H1 (cell line): ENCODE measurements at places on chromosomes 6 and 20. TPM values are rescaled to one million over a fixed set of nuclear protein-coding genes. Genes with fewer than 3 reads are reported as not detected.

The WFDC10B gene
- 0.54 TPM in 1 of 2 replicates, not detected in the other for total RNA-seq

- H3K27me3 ChIP-seq: no peaks in the 10 kb centered on the region
- H3K4me3 ChIP-seq: no peak overlapping the region
- peaks cover 6% of the 10 kb centered on the region for H3K4me1 ChIP-seq
- DNase-seq: no peak
- no peak overlapping the region for H3K27ac ChIP-seq
Measured at GRCh38 chr6:99143108-99143861, 195.5 kb upstream of the FBXL4 start.

The SIGLEC1 gene
- total RNA-seq: not detected in 2 replicates

DNA sequence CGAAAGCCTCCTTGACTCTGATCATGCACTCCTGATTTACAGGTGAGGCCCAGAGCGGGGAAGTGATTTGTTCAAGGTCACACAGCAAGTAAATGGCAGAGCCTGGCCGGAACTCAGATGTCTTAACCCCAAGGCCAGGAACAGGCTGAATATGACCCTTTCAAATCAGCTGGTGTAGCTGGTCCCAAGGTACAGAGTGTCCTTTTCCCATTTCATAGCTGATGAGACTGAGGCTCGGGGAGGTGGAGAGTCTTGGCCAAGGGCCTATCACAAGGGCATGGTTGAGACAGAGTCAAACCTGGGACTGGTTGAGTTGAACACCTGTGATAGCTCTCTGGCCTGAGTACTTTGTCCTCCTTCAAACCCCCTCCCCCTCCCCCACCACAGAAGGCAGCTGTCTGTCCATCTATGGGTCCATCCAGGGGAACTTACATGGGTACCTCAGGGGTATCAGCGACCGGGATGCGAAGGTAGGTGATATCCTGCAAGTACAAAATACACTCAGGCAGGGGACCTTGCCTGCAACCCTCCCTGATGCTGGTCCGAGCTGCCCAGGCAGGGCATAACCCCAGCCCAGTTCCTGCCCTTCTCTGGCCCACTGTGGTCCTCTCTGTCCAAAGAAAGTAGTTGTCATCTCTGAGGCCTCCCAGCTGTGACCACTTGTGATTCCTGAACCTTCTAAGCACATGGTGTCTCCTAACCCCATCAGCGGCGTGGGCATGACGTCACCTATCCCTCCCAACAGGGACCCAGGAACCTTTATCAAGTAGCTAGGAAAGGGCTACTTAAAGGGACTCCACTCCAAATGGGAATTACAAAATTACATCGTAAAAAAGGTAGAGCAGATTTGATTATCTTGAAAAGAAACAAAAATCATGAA lies 5.6 kb downstream of the DUSP15 start:
- H3K4me3 ChIP-seq: no peak overlapping the region
- H3K27me3 ChIP-seq: peaks cover 13% of the 10 kb centered on the region
- H3K36me3 ChIP-seq: no peaks in the 10 kb centered on the region
- H3K27ac ChIP-seq: no peak overlapping the region

The PIM1 gene
- 94.1 and 94.9 TPM in 2 replicates for total RNA-seq

GRCh38 chr6:16965689-16966088 lies 136.2 kb upstream of the STMND1 start:
- H3K27me3 ChIP-seq: no peaks in the 10 kb centered on the region
- H3K27ac ChIP-seq: no peak overlapping the region
- H3K4me3 ChIP-seq: no peak overlapping the region
- no peak for DNase-seq
- no peaks in the 10 kb centered on the region for H3K4me1 ChIP-seq
- H3K36me3 ChIP-seq: no peaks in the 10 kb centered on the region

- no peak overlapping the region for H3K27ac ChIP-seq
- DNase-seq: no peak
- no peaks in the 10 kb centered on the region for H3K4me1 ChIP-seq
- H3K4me3 ChIP-seq: no peak overlapping the region
- no peaks in the 10 kb centered on the region for H3K27me3 ChIP-seq
- H3K36me3 ChIP-seq: no peaks in the 10 kb centered on the region
Measured at GRCh38 chr6:32882879-32883250, 28.9 kb downstream of the PSMB9 start.

- no peaks in the 10 kb centered on the region for H3K36me3 ChIP-seq
- no peaks in the 10 kb centered on the region for H3K27me3 ChIP-seq
- H3K4me3 ChIP-seq: no peak overlapping the region
Measured at GRCh38 chr6:112016320-112016719, 37.6 kb upstream of the CCN6 start.

The WASF1 gene
- 37.2 and 37.6 TPM in 2 replicates for total RNA-seq

The KCNQ5 gene
- 1.2 and 1.3 TPM in 2 replicates for total RNA-seq

DNA sequence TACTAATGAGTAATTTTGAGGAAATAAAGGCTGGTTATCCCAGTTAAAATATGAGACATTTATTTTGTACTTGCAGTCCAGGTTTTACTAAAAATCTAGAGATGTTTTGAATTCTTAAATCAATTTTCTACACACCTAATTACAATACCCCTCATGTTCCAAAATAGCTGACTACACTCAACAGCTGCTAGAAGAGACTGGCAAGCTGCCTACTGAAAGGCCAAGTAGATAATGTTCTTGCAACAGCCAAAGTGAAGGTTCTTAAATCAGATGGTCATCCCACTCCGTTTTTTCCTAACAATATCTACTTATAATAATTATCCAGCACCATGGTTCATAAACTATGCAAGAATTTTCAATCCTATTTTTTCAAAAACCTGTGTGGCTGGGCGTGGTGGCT lies 69.0 kb downstream of the DTNBP1 start:
- no peak for DNase-seq
- no peak overlapping the region for H3K27ac ChIP-seq
- H3K36me3 ChIP-seq: no peaks in the 10 kb centered on the region
- no peaks in the 10 kb centered on the region for H3K27me3 ChIP-seq
- no peaks in the 10 kb centered on the region for H3K4me1 ChIP-seq

DNA sequence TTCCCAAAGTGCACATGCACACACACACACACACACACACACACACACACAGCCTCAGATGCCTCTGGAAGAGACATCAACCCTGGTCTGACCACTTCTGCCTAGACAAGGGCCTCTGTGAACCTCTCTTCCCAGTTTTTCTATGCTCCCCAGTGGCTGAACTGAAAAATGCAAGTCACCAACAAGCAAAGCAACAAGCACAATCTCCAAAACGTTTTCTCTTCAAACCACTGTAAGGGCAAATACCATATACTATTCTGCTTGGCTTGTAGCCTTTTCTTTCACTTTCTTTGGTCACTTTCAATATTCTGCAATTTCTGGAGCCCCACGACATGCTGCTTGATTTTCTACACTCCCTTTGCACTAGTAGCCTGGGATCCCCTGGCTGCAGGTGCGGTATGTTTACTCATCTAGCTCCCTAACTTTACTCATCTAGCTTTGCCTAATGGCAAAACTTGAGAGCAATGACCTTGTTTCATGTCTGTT lies 121.4 kb upstream of the DST start:
- no peak for DNase-seq
- no peaks in the 10 kb centered on the region for H3K27me3 ChIP-seq
- H3K4me1 ChIP-seq: 0 out of 2 replicates have a peak, but pooled peaks cover 2% of the 10 kb centered on the region
- H3K36me3 ChIP-seq: no peaks in the 10 kb centered on the region
- no peak overlapping the region for H3K4me3 ChIP-seq
- no peak overlapping the region for H3K27ac ChIP-seq

DNA sequence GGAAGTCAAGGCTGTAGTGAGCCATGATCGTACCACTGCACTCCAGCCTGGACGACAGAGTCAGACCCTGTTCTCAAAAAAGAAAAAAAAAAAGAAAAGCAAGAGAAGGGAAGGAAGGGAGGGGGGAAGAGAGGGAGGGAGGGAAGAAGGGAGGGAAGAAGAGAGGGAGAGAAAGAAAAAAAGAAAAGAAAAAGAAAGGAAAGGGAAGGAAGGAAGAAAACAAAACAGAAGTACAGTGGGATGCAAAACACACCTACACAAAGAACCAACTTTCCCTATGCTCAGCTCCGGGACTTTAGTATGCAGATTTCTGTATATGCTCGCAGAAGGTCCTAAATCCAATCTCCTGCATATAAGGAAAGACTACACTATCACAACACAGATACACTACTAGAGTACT lies 2.5 kb upstream of the WTAP start:
- no peaks in the 10 kb centered on the region for H3K27me3 ChIP-seq
- H3K4me3 ChIP-seq: no peak overlapping the region
- DNase-seq: no peak
- no peaks in the 10 kb centered on the region for H3K36me3 ChIP-seq
- H3K27ac ChIP-seq: no peak overlapping the region
- peaks cover 5% of the 10 kb centered on the region; the same call in 1 of the 2 replicates for H3K4me1 ChIP-seq

- H3K4me1 ChIP-seq: no peaks in the 10 kb centered on the region
- H3K36me3 ChIP-seq: no peaks in the 10 kb centered on the region
- no peak for DNase-seq
- no peaks in the 10 kb centered on the region for H3K27me3 ChIP-seq
- H3K4me3 ChIP-seq: no peak overlapping the region
Measured at GRCh38 chr6:53023323-53023722, 28.2 kb upstream of the GSTA4 start.

The PROKR2 gene
- total RNA-seq: 2.6 and 3.3 TPM in 2 replicates

DNA sequence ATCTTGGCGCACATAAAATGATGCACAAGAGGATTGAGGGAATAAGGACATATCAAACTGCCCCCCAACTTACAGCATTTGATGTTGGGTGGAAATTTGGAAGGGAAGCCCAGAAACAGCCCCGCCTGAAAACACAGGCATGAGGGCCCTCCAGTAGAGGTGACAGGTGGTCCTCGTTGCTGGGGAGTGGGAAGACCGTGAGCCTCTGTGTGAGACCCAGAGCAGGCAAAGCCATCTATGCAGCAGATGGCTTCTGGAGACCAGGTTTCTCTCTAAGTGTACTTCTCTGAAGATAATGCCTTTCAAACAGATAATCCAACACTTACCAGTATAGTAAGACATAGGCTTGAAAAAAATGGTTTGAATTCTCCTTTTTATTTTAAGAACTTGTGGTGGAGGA lies 132.2 kb upstream of the INSM1 start:
- no peak overlapping the region for H3K27ac ChIP-seq
- H3K4me1 ChIP-seq: no peaks in the 10 kb centered on the region
- no peaks in the 10 kb centered on the region; the same call in 1 of the 2 replicates for H3K27me3 ChIP-seq
- no peaks in the 10 kb centered on the region for H3K36me3 ChIP-seq
